ENCODE measurements at places on chromosomes 7 and 10.
A peak's percentile ranks its signal among the peaks of the same experiment; 100 is the strongest.

GRCh38 chr7:119748251-119748860 lies 524.6 kb upstream of the KCND2 start:
- no peak for DNase-seq

DNA sequence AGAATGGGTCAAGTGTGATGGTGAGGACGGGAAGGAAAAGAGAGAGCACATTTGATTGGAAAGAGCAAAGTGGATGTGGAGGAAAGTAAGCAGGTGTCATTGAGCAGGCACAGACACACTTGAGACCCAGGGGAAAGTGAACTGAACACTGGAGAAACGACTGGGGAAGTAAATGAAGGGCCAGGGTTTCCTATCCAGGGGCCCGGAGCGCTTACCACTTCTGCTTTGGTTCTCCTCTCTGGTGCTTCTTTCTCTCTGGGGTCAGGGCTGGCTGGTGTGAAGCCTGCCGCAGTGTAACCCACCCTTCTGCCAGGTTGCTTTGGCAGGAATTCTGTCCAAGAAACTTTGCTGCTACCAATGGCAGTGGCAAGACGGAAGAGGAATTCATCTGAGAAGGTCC lies 219.3 kb downstream of the SKAP2 start:
- DNase-seq: no peak

- no peak for DNase-seq
Measured at GRCh38 chr10:74058071-74058470, 60.2 kb downstream of the VCL start.

DNA sequence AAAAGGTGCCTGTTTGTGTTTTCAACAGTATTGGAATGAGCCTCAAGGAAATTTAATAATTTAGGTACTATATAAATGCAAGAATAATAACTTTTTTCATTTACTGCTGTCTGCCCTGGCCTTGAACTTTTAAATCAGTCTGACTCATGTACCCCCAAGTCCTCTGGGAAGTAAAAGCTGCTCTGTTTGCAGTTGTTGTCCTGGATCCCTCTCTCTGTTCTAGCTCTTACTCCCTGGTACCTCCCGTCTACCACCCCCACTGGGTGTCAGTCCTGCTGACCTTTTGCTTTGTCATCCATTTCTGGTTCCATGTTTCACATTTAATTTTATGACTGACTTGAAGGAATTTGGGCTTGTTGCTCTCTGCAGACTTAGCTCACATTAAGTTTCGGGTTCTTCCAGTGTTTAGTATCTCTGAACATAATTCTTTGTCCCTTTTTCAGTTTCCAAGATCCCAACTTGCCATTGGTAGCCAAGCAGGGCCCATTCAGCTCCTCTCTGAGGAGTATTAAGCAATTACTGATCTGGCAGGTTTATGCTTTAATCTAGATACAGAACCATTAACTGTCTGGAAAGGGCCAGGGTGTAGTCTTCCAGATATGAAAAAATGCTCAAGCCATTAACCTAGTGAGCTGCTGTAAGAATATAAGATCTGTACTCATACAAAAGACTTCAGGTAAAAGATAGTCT lies 208.7 kb upstream of the FAM3C start:
- no peak for DNase-seq

GRCh38 chr10:70162151-70162891 lies 8.0 kb downstream of the SAR1A start:
- DNase-seq: no peak

DNA sequence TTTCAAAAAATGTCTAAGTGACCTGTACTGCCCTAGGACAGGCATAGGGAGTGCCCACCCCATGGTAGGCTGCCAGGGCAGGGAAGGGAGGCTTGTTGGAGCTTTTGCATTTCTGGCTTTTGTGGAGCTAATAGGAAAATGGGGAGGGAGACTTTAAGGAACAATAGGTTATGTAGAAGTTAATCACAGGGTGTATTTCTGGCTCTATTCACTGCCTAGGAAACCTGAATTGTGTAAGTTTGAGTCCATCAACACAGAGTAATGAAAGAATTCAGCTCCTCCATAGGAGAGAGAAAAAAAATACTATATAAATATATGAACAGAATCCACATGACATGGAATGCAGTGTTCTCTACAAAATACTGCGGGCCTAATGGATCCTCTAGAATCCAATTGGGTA lies 661.5 kb downstream of the KCNMA1 start:
- DNase-seq: no peak

GRCh38 chr10:117004227-117005025 lies 561 bp downstream of the SHTN1 start:
- DNase-seq: peak; percentile 71

DNA sequence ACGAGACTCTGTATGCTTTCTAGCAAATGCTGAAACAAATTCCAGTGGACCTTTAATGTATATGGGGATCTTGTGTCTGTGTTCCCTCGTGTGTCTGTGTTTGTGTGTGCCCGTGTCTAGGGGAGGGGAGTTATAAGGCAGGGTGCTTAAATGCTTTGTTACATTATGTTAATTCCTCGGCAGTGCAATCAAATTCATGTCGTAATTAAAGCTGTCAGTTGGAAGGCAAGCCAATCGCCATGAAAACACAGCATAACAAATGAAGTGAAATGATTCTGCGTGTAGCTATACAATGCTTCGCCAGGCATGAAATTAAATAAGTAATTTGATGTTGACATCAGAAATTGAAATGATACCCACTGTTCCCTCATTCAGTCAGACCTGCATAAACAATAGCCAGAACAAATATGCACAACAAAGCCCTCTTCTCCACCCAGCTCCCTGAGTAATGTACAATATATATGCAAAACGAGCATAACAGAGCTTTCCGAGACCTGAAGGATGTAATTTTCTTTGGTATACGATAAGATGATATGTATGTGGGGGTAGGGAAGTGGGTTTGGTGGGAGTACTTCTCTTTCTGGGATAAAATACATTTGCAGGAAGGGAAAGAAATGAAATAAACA lies 534.1 kb downstream of the AUTS2 start:
- DNase-seq: no peak

- DNase-seq: peak; percentile 35
Measured at GRCh38 chr7:155405399-155406318, 52.3 kb upstream of the EN2 start.

GRCh38 chr7:130154131-130154500 lies 51.1 kb downstream of the TMEM209 start:
- DNase-seq: no peak

DNA sequence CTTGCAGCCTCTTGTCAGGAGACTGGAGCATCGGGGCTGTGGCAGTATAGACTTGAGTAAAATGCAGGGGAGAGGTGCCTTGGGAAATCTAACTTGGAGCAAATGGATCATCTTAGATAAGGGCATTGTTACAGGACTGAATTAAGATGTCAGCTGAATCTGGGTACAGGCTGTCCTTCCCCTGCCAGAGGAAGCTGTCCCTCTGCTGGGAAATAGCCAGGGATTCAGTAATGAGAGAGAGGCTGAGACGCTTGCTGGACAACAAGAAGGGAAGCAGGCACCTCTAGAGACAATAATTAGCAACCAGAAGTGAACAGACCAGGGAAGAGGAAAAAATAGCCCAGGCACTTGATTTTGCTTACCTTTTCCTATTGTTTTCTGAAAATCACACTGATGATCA lies 20.7 kb upstream of the RAPGEF5 start:
- no peak for DNase-seq

DNA sequence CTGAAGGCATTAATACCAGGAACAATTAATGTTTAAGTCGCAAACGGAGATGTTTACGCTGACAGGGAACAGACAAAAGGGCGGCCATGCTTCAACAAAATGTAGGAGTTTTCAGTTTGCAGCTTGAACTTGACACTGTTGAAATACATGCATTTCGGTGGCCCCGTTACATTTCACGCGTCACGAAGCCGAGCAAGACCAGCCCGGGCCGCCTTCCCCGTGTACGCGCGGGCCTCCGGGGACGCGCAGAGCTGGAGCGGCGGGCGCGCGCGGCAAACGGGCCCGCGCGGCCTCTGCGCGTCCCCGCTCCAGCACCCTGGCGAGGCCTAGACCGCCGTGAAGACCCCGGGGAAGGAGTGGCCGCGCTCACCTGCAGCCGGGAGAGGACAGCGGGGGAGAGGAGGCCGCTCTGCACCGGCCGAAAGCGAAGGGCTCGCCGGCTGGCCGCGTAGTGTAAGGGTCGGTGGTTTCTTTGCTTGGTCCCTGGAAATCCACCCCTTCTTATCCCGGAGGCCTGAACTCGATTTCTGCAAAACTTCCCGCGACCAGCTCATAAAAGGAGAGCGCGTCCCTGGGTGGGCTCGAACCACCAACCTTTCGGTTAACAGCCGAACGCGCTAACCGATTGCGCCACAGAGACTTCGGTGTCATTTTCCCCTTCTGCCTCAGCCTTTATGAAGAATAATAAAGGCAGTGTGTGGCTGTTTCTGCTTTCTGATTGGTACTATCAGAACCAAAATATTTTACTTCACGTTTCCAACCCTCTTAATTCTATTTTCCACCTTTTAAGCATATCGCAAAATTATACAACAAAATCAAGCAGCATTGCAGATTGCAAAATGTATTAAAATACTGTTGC lies 11.4 kb upstream of the EBLN1 start:
- DNase-seq: peak; percentile 89

GRCh38 chr10:3425261-3425660 lies 252.7 kb upstream of the PITRM1 start:
- DNase-seq: no peak
